ENCODE measurements at places on chromosomes 6 and 20.

GRCh38 chr6:117110737-117111136, 154.6 kb upstream of the VGLL2 start:
- DNase-seq = no peak

DNA sequence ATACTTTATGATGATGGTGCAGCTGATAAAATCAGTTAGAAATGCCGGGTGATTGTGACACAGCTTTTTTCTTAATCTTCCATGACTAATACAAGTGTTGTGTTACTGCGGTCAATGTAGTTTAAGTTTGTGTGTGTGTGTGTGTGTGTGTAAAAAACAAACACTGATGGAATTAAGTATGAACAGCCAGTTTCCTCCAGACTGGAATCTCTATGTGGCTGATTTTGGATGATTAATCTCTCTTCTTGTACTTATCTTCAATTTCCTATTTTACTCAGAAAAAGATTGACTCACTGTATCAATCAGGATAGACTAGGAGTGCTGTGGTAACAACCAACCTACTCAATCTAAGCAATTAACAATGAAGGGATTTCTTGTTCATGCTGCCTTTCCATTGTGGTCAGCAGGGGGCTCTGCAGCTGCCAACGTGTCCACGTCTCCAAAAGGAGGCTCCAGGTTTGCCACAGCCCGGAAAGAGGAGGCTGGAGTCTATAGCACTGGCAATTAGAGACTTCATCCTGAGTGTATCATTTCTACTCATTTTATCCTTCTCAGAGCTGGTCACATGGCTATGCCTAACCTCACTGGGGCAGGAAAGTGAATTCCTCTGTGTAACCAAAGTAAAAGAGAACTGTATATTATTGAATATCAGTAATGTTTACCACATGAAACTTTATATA, 107.7 kb downstream of the CD109 start:
- no peak for DNase-seq

DNA sequence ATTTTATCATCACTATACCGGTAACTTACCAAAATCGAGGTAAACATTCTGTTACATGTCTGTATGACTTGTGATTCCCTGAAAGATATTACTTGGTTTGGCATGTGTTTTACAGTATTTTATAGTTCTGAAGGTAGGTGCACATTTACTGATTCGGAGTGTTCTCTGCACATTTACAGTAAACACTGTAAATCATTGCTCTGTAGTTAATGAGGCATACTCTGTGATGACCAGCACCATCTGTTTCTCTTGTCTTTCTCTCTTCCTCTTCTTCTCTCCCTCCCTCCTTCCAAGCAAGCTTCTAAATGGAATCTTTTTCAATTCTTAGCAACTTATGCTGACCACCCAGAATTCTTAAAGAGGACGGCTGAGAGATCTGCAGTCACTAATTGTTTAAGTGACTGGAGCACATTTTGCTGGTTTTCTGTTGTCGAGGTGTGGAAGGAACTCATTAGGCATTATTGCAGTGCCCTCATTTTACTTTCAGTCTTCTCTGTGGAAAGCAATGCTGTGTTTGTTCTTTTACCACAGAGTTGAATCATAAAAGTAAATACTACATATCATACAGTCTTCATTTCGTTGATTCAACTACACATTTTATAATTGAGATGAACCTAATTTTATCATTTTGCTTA, 126.5 kb downstream of the UTRN start:
- DNase-seq = no peak

DNA sequence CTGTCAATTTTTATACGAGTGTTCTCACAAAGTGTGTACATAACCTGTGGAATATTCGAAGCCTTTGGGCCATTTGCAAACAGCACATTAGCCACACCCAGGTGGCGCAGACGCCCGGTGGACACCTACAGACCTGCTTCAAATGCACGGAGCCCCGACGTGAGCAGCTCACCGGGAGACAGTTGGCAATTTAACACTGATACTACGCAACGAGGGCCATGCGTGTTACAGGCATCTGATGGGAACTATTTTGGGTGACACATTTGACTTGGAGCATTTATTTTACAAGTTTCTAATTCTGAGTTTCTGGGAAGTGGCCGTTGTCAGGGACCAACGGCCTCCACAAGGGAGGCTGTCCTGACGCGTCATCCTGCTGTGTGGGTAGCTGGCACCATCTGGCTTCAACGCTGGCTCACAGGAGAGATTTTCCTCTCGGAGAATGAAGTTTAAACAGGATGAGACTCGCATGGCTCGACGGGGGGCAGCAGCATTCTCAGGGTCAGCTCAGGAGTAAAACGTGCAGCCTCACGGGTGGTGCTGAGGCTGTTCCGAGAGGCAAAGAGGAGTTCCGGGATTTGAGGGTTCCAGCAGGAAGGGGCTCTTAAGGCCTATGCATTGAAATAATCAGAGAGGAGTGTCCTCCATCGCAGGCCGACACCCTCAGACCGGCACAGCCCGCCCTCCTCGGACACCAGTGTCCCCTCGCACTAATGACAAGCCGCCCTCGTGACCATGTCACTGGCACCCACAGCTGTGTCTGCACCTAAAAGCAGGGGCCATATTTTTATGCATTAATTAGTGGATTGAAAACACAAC, 207.4 kb downstream of the DLL1 start:
- no peak for DNase-seq

- peak; percentile 67 for DNase-seq
These were observed 97.8 kb downstream of the ANKS1A start for GRCh38 chr6:34986845-34987246.

- DNase-seq = no peak
These were observed 90.2 kb upstream of the TOX2 start for GRCh38 chr20:43824309-43825050.

GRCh38 chr6:7148100-7148822, 40.5 kb downstream of the RREB1 start:
- DNase-seq = no peak

GRCh38 chr20:46010491-46011391, 2.0 kb downstream of the MMP9 start:
- DNase-seq = no peak

DNA sequence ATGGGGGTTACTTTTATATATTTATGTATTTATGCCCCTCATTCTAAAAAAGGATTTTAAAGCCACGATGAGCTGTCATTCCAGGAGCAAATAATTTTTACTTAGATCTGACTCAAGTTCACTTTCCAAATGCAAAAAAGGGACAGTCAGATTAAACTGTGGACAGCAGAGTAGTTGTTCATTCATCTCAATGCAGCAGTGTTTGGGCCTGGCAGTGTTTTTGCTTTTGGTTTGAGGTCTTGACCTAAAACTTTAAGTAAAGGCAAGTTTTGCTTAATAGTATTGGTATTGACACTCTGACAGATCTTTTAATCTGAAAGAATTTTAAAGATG, 13.9 kb downstream of the JARID2 start:
- DNase-seq = no peak

GRCh38 chr20:57809661-57810172, 99.9 kb upstream of the PMEPA1 start:
- no peak for DNase-seq

GRCh38 chr6:149248693-149249369, 68.7 kb upstream of the TAB2 start:
- DNase-seq = no peak

DNA sequence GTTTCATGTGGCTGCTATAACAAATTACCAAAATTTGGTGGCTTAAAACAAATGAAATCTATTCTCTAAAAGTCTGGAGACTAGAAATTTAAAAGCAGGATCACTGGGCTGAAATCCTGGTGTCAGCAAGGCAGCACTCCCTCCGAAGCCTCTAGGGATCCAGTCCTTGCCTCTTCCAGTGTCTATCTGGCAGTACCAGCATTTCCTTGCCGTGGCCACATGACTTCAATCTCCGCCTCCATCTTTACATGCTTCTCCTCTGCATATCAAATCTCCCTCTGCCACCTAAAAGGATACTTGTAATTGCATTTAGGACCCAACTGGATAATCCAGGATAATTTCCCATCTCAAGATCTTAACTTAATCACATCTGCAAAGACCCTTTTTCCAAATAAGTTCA, 30.2 kb downstream of the ARHGAP18 start:
- no peak for DNase-seq

DNA sequence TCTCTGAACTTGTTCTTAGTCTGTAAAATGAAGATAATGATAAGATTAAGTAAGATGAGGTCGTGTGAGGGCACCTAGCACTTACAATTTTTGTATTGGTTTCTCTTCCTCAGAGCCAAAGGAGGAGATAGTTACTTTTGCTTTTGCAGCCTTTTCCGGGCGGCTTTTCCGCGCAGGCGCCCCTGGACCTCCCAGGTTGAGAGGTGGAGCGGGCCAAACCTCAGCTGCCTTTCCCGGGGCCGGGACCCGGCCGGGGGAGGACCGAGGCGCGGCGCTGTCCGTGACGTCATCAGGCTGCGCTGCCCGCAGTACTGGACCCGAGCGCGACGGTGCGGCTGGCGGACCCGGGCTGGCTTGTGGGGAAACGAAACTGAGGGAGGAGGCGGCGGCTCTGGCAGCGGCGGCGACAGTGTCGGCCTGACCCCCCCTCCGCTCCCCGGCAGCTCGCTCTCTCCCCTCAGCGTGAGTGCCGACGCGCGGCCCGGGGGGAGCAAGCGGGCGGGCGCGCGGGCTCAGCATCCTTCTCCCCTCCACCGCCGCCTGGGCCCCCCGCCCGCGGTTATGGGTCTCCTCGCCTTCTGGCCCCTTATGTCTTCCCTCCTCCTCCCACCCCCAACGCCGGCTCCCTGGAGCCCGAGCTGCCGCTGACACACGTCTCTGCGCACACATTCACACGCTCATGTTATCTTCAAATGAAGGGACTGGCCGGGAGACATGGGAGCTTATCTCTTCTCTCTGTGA, at the start of gene CMTR1:
Gene CMTR1 (plus strand): TSS at position 306 of the 741 bp plus-strand sequence. CDS start 2,409 bp downstream, outside the sequence.
- peak; percentile 98 for DNase-seq

GRCh38 chr6:128694303-128695009, 174.1 kb upstream of the PTPRK start:
- DNase-seq = no peak
